Endothelial cell of umbilical vein (primary cell): ENCODE measurements at places on chromosomes 12 and 14.

DNA sequence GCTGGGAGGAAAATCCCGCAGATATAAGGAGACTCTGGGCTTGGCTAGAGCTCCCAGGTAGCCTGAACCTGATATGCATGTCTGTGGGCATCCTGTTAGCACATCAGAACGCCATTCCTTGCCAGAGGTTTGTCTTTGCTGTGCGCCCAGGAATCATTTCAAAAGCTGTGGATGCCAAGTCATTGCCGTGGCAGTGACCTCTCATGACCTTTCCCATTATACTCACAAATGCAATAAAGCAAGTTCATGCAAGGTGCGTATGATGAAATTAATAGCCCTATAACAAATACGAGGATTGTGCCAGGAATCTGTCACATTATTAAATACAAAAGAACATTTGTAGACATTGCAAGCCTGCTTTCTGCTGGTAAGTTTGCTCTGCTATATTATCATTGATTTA, 229.1 kb upstream of the PELI2 start:
- DNase-seq, result no peak

DNA sequence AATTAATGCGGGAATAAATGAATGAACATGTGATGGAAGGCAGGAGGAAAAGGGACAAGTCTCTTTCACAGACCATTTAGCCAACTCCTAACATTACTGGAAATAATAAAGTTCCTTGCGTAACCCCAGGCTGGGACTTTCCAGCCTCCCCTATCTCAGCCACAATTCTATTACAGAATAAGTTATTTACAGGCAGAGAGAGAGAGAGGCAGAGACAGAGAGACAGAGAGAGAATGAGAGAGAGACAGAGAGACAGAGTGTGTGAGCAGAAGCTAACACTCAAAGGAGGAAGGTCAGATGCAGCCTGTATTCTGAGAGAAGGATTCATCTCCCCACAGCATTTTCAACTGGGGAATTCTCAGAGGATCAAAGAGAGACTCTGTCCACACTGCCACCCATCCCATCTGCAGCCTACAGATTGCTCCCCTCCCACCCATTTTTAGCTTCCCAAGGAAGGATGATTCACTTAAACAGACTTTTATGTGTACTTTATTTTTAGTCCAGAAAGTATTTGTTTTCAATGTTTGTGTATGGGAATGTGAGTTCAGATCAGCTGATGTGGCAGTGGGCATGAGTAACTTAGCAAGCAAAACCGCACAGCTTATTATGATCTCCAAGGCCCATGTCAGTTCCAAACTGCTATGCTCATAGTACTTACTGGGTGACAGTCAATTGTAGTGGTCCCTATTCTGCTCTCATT, 165.7 kb downstream of the CAND1 start:
- no peak for DNase-seq

- DNase-seq, result peak; percentile 22
Measured at GRCh38 chr12:46659032-46659650, 166.7 kb downstream of the SLC38A4 start.

DNA sequence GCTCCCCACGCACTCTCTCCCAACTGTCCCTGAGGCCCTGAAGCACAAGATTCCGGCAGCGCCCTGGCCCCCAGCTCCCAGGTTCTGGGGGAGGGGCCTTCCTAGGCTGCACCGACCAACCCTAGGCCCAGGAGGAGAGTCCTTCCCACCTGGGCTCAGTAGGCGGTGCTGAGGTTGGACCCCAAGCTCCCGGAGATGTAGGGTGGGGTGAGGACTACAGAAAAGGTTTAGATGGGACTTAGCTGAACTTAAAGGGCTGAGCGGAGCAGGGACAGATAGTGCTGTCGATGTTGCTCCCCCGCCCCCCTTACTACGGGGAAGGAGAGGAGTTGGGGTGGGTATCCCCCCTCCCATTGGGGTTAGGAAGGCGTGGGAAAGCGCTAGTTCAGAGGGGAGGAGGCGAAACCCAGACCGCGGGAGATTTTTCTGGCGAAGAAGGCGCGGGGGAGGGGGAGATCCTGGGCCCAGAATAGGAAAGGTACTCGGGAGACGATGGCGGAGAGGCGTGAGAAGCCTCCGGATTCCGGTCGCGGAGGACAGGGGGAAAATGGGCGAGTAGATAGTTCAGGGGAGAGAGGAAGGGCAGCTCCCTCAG, 4.2 kb upstream of the BAZ2A start:
- peak; percentile 23 for DNase-seq

- peak; percentile 12 for DNase-seq
Measured at GRCh38 chr14:73887694-73888459, 1.2 kb downstream of the ZNF410 start.

GRCh38 chr14:67705211-67705610, 3.5 kb downstream of the RDH12 start:
- DNase-seq, result no peak

DNA sequence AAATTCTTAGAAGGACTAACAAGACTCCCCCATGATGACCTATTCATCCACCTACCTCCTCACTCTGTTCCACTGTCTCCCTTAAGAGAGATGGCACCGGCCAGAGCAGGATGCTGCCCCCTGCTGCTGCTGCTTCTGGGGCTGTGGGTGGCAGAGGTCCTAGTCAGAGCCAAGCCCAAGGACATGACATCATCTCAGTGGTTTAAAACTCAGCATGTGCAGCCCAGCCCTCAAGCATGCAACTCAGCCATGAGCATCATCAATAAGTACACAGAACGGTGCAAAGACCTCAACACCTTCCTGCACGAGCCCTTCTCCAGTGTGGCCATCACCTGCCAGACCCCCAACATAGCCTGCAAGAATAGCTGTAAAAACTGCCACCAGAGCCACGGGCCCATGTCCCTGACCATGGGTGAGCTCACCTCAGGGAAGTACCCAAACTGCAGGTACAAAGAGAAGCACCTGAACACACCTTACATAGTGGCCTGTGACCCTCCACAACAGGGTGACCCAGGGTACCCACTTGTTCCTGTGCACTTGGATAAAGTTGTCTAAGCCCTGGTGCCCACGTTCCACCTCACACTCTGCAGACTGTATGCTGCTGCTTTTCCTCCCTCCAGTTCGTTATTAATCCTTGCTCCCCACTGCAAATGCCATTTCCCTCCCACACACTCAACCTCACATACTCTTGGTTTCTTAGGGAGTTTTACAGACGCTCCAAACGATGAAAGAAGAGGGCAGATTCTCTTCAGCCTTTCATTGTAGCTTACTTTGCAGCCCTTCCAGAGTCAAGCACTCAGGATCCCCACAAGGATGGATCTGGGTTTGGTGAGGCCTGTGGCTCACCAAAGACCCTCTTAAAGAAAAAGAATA, at the start of gene RNASE8:
Gene RNASE8, plus strand, starts transcription at position 20 of the 873 bp plus-strand sequence. Its CDS starts 71 bp downstream, at position 91.
- DNase-seq, result no peak

- DNase-seq, result peak; percentile 42
Measured at GRCh38 chr12:12985817-12986408, 14.2 kb downstream of the HEBP1 start.

- peak; percentile 29 for DNase-seq
Measured at GRCh38 chr12:121465921-121466793, 66.2 kb downstream of the RNF34 start.

DNA sequence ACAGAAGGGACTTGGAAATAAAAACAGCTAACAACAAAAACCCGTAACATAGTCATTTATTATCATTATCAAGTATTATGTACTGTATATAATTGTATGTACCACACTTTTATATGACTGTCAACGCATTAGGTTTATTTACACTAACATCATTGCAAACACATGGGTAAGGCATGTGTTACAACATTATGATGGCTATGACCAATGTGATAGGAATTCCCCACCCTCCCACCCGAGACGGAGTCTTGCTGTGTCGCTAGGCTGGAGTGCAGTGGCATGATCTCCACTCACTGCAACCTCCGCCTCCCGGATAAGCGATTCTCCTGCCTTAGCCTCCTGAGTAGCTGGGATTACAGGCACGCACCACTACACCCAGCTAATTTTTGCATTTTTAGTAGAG, 82.6 kb downstream of the ERC1 start:
- no peak for DNase-seq

GRCh38 chr12:52650520-52651081, 1.4 kb downstream of the KRT2 start:
- DNase-seq, result no peak

DNA sequence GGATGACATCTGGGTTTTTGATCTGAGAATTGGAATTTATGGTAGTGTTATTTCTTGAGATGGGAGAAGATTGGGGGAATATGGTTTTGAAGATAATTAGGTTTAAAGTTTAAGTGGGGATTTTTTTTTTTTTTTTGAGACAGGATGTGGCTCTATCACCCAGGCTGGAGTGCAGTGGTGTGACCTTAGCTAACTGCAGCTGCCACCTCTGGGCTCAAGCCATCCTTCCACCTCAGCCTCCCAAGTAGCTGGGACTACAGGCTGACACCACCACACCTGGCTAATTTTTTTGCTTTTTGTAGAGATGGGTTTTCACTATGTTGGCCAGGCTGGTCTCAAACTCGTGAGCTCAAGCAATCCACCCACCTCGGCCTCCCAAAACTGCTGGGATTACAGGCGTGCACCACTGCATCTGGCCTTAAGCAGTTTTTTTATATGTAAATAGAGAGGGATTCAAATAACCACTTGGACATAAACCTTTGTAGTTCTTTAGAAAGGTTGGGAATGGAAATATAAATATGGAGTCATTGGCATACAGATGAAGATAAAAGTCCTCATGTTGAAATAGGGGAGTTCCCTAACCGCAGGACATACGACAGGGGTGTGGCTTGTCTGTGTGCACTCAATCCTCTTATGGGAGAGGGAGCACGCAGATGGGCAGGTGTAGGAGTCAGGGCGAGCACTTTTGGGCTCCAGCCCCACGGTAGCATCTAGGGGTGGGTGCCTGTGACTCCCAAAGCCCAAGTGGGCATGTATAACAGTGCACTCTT, 4.7 kb downstream of the LIN52 start:
- no peak for DNase-seq

GRCh38 chr12:26369588-26369987, 174.2 kb downstream of the SSPN start:
- no peak for DNase-seq

DNA sequence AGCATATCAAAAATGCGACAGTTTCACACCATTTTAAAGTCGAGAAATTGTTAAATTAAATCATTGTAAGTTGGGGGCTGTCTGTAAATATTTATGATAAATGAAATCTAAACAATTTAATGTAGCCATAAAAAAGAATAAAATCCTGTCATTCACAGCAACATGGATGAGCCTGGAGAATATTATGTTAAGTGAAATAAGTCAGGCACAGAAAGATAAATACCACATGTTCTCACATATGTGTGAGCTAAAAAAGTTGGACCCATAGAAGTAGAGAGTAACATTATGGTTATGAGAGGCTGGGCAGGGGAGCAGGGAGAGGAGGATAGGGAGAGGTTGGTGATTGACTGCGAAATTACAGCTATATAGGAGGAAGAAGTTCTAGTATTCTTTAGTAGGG, 135.9 kb downstream of the GARIN6 start:
- no peak for DNase-seq

GRCh38 chr14:39731912-39732311, 299.7 kb upstream of the FBXO33 start:
- no peak for DNase-seq

- DNase-seq, result no peak
Measured at GRCh38 chr12:67712011-67712410, 63.5 kb downstream of the DYRK2 start.

DNA sequence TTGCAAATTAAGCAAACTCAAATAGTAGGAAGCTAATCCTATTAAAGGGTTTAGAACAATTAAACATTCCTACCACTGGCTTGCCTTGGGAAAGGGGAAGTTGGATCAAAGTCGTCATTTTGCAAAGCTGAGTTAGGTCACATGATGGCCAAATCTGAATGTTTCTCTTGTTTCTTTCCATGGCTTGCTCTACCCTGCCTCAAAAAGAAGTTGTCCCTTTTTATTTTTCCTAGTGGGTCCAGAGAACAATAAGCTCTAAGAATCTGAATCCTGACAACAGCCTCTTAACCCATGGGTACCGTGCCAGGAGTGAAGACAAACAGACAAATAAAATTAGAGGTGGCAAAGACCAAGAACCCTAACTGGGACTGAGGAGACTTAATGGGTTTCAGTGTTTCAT, 26.2 kb upstream of the NPFF start:
- DNase-seq, result no peak

GRCh38 chr12:50708631-50709030, 55.3 kb upstream of the ATF1 start:
- no peak for DNase-seq

- no peak for DNase-seq
Measured at GRCh38 chr12:48058771-48059170, 47.1 kb downstream of the SENP1 start.

GRCh38 chr14:70472253-70473159, 20.5 kb downstream of the ADAM21 start:
- no peak for DNase-seq

GRCh38 chr14:88005978-88006851, 1.3 kb downstream of the GPR65 start:
- DNase-seq, result no peak

DNA sequence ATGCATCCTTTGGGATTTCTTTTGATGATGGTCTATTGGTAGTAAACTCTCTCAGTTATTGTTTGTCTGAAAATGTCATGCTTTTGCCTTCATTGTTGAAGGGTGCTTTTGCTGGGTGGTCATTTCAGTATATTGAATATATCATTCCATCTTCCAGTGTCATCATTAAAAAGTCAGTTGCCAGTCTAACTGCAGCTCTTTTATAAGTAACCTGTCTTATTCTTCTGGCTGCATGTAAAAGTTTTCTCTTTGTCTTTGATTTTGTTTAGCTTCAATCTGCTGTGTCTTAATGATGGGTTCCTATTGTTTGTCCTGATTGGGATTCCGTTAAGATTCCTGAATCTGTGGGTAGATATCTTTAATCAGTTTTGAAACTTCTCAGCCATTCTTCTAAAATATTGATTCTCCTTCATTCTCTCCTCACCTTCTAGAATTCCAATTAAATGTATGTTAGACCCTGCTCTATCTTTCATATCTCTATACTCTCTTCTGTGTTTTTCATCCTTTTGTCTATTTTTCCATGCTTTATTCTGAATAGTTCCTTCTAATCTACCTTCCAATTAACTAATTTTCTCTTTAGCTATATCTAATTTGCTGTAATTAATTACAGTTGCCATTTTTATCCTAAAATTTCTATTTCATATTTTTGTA, 6.4 kb downstream of the OAS1 start:
- no peak for DNase-seq

- peak; percentile 8 for DNase-seq
Measured at GRCh38 chr12:85695097-85695715, 141.0 kb downstream of the RASSF9 start.
